ENCODE measurements at places on chromosomes 2 and 18. TPM values are rescaled to one million over a fixed set of nuclear protein-coding genes. Genes with fewer than 3 reads are reported as not detected.

DNA sequence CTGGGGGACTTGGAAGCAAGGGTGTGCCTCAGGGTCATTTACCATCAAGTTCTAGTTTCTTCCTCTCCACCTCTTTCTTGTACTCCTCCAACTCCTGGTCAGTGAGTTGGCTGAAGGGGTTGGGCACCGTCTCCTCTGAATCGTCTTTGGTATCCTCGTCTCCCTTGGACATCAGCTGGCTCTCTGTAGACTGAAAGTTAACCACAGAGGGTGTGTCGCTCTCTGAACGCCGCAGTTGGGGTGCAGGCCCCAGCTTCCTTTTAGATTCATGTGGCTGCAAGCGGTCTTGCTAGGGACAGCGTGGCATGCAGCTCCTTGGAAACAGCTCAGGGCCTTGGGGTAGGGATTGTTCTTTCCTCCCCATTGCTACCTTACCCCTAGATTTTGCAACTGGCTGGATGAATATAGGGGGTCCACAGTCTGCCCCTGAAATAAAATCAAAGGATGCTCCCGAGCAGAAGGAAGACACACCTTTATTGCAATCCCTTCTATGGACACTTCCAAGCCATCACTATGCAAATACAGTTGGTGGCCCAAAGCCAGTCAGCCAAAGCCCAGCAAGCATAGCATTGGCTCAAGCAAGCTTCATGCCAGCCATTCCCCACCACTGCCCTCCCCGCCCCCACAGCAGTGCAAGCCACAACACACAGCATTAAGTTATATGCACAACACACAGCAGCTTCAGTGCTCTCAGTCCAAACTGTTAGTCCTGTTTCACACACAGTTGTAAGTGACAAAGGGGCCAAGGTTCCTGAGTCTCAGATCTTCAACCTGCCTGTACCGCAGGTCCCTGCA, 93.2 kb downstream of the ADD2 start:
- no peak for DNase-seq

GRCh38 chr18:12686100-12686499, 16.4 kb downstream of the CEP76 start:
- DNase-seq, result no peak

DNA sequence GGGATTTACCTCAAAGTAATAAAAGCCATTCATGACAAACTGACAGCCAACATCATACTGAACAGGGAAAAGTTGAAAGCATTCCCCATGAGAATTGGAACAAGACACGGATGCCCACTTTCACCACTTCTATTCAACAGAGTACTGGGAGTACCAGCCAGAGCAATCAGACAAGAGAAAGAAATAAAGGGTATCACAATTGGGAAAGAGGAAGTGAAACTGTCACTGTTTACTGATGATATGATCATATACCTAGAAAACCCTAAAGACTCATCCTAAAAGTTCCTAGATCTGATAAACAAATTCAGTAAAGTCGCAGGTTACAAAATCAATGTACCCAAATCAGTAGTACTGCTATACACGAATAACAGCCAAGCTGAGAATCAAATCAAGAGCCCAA, 17.2 kb upstream of the ASB18 start:
- DNase-seq, result no peak

GRCh38 chr18:40956213-40956612, 998.8 kb upstream of the PIK3C3 start:
- DNase-seq, result no peak

- no peak for DNase-seq
These were observed 22.8 kb downstream of the CRACDL start for GRCh38 chr2:98912957-98913915.

GRCh38 chr2:75709297-75709696, 1.4 kb downstream of the GCFC2 start:
- DNase-seq, result no peak

- DNase-seq, result no peak
These were observed 1.2 kb downstream of the SAP130 start for GRCh38 chr2:128026448-128027277.

DNA sequence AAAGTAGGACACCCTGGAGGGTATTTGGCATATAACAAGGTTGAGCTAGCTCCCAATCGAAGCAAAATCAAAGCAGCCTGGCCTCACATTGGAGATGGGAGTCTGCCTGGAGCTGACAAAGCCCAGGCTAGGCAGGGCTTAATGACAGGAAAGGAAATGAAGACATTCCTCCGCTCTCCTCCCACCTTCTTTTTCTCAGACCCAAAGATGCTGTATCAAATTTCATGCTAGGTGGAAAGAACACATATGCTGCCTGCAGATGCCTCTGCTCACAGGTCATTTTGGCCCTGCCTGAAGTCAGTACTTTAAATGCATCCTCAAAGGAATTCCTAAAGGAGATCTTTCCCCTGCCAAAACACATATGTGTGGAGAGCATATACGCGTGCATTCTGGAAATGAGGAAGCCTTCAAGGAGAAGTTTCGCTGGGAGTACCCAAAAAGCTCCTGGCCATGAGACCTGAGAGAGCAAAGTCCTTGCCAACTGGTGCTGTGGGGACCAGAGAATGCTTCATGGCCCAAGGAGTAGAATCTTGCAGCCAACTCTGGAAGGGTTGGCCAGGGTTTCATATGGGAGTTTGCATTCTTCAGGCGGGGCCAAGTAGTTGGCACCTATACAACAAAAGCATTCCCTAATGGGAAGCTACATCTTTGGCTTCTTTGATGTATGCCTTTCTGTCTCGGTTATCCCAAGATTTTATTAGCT, 88.0 kb downstream of the AQP4 start:
- no peak for DNase-seq

- DNase-seq, result peak; percentile 63
These were observed 126.6 kb upstream of the PPP1CB start for GRCh38 chr2:28624793-28625701.

GRCh38 chr2:23543728-23544127, 158.7 kb downstream of the KLHL29 start:
- no peak for DNase-seq

GRCh38 chr2:178700136-178700535, 107.1 kb downstream of the TTN start:
- no peak for DNase-seq

DNA sequence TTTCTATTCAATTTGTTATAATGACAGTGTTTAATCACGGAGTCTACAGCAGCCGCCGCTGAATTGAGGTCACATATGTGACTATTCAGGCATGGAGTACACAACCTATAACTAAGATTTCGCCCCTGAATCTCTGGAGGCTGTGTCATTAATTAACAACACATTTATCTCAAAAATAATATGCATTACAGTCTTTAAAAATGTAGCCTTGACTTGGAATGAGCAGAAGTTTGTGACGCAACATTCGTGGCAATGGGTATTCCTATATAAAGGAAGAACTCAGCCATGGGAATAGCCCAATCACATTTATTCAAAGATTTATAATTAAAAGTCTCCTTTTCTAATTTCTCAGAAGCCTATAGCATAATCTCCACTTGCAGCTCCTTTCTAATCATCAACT, 60.6 kb upstream of the LYPD1 start:
- DNase-seq, result no peak

DNA sequence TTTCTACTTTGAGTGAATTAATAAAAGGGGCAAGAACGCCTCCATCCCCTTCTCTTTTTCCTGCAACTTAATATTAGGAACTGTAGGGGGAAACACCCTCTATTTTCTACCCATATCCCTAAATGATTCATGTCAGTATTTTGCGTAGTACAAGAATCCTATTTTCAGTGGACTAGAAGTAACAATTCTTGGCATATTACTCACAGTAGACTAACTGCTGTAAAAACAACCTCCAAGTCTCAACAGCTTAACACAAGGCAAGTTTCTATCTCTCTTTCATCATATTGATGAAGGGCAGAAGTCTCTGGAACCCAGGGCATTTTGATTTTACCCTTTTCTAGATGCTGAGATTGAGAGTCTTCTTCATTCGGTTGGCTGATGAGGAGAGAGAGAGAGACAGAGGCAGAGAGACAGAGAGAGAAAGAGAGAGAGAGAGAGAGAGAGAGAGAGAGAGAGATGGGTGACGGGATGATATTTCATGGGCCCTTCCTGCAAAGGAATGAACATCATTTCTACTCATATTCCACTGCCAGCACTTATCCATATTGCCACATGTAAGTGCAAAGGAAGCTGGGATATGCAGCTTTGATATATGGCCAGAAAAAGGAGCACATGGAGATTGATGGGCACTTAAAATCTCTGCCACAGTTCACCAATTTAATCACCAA, 481.6 kb downstream of the LPIN1 start:
- DNase-seq, result no peak

DNA sequence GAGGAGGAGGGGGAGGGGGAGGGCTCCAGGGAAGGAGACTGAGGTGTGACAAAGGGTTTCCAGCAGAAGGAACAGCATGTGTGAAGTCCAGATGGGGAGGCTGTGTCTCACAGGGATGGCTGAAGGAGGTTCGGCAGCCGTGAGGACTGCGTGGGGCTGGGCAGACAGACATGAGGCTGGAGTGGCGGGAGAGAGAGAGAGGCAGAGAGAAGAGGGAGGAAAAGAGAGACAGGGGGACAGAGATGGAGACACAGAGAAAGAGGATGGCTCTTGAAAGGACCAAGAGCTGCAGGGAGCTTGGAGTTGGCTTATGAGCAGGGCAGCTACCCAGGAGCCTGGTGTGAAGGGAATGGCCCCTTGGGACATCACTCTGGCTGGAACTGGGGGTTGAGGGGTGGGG, 138.9 kb upstream of the ASB18 start:
- DNase-seq, result no peak

DNA sequence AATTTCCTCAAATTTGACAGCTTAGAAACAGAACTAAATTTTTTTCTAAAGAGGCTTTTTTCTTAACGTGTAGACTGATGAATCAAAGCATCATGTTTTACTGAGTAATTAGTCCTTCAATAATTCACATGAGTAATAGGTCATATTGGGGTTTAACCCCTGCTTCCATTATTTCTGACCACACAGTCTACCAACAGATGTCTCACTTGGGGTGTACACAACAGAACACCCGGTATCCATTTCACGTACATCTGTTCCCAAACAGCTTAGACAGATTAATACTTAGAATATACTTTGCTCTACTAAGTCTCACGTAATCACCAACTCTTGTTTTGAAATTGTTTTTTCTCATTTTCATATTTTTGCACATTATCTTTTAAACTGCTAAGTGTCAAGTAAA, 14.8 kb downstream of the CERKL start:
- no peak for DNase-seq

DNA sequence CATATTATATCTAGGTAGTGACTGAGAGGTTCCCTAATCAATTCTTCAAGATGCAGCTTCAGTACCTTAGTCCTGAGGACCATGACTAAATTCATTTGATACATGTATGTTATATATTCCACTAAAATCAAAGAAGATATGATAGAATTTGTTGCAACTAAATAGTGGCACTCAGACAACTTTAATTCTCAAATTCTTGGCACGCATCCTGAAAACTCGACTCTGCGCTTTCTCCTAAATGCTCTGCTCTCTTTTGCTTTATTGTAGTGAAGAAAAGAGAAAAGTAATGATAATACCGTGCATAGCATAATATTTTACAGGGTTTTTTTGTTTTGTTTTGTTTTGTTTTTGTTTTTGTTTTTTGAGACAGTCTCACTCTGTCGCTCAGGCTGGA, 475.3 kb downstream of the ARHGAP15 start:
- no peak for DNase-seq

DNA sequence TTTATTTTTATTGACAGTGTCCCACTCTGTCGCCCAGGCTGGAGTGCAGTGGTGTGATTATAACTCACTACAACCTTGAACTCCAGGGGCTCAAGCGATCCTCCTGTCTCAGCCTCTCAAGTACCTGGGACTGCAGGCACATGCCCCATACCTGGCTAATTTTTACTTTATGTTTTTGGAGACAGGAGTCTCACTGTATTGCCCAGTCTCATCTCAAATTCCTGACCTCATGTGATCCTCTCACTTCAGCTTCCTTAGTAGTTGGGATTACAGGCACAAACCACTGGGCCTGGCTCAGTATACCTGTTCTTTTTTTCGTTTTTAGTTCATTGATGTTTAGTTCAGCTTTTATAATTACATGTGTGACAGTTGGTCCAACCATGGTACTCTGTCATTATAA, 40.1 kb upstream of the SNORC start:
- no peak for DNase-seq

GRCh38 chr2:224807153-224807964, 91.2 kb upstream of the CCDC195 start:
- no peak for DNase-seq

DNA sequence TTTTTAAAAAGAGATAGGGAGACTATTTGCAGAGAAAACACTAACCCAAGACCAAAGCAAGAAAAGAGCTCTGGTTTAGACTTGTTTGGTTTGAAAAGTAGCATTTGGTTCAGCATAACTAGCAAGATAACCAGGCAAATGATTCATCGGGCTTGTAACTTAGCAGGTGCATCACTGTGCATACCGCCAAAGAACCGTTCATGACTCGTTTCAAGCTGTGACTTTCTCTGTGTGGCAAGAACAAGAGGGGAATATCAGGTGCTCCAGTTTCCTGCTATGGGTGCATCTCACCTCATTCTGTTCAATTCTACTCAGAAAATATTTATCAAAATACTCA, 244.9 kb downstream of the ETAA1 start:
- no peak for DNase-seq

GRCh38 chr2:38750011-38750890, 910 bp downstream of the SRSF7 start:
- peak; percentile 59 for DNase-seq

DNA sequence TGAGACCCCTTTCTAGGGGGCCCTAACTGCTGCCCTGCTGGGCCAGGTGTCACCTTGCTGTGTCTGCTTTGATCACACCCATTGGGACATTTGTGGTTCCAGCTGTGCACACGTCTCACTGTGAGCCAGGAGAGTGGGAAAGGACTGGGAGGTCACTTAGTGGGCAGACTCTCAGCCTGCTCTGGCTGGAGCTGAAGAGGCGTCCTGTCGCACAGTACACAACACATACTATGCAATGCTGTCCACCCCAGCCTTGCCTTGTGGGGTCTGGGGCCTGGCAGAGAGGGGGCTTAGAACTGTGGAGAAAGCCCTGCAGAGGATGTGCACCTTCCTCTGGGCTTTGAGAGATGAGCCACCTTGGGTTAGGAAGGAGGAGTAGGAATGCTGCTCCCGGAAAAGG, 25.3 kb upstream of the ASPRV1 start:
- DNase-seq, result no peak

- no peak for DNase-seq
These were observed 74.1 kb downstream of the VAPA start for GRCh38 chr18:9987931-9988330.

DNA sequence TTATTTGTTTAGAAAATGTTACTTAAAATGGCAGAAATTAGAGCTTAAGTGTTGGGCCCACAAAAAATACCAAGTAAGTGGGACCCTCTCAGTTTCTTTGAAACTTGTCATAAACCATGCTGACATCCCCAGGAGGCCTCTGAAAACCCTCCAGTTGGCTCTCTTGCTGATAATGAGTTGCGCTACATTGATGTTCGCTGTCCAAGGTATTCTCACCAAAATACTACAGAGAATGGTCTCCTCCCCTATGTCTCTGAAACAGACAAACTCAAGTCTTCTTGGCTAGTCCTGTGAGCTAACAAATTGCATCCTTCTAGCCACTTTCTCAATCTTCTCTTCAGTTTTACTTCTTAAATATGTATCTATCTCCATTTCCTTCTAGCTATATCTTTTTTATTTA, 669.4 kb downstream of the IRS1 start:
- no peak for DNase-seq

- DNase-seq, result no peak
These were observed 12.9 kb upstream of the SIX3 start for GRCh38 chr2:44928483-44929158.

The ABCB11 gene
- polyA plus RNA-seq, result 0.01 TPM

The AGXT gene
- polyA plus RNA-seq, result 0.11 TPM

The UPP2 gene
- not detected for polyA plus RNA-seq

The CELF4 gene
- not detected for polyA plus RNA-seq

The TFPI gene
- polyA plus RNA-seq, result 15.0 TPM

The CAPG gene
- 2.8 TPM for polyA plus RNA-seq

The TMBIM1 gene
- polyA plus RNA-seq, result 228 TPM

The PDE1A gene
- 0.92 TPM for polyA plus RNA-seq

The TMEM200C gene
- polyA plus RNA-seq, result not detected

The GALNT14 gene
- polyA plus RNA-seq, result 0.14 TPM
